EH (cell line): ENCODE measurements at places on chromosomes 12 and 14.

DNA sequence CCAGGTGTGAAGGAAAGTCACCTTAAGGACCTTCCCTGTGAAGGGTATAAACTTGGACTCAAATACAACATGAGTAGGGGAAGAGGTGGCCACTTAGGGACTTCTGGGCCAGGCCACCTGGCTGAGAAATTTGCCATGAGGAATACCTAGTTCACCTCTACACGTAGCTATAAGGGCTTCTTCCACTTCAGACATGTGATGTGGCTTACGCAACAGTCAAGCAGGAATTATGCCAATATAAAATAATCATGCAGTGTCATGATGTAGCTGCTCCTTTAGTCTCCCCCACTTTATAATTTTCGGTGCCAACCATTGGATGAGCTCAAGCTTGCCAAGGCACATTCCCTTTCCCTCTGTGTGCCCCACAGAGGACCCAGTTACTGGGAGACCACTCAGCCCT lies 166.6 kb upstream of the BCL2L14 start:
- DNase-seq: no peak

- no peak for DNase-seq
Measured at GRCh38 chr12:124687917-124688316, 120.5 kb upstream of the NCOR2 start.

- no peak for DNase-seq
Measured at GRCh38 chr12:13326076-13326475, 129.6 kb downstream of the EMP1 start.

- DNase-seq: no peak
Measured at GRCh38 chr12:108284163-108284562, 54.9 kb downstream of the CMKLR1 start.

DNA sequence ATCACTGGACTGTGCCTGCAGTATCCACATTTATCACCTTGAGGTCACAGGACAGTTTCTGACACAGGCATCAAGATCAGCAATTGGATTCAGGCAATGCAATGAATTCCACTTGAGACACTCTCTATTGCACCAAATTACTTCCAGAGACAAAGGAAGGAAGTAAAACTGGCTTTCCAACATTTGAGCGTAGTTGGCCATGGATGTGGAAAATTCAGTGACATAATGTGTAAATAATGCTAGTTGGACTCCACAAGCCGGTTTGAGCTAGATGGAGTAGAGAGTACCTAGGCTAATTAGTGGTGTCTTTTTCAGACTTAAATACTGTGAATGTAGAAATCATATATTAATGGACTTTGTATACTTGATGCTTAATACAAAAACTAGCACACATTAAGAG lies 168.3 kb upstream of the SYT1 start:
- DNase-seq: no peak

DNA sequence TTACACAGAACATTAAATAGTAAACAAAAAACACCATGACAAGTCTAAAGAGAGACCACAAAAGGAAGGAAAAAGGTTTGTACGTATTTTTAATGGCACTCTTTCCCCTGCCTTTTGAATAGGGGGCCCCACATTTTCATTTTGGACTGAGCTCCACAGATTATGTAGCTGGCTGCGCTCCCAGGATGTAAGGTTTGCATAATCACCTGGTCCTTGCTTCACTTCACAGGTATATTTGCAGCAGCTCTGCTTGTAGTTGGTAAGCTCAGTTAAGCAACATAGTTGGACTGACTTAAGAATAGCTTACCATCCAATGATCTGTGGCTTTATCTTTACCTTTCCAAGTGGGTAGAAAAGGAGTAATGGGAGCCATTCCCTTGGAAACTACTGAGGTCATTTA lies 454.7 kb downstream of the APAF1 start:
- DNase-seq: no peak

GRCh38 chr12:110697236-110697635 lies 8.3 kb upstream of the HVCN1 start:
- no peak for DNase-seq

- no peak for DNase-seq
Measured at GRCh38 chr14:104349950-104350349, 211.6 kb downstream of the KIF26A start.

- DNase-seq: no peak
Measured at GRCh38 chr12:115401761-115402160, 717.8 kb upstream of the TBX3 start.

GRCh38 chr12:27971121-27971489 lies 1.4 kb downstream of the PTHLH start:
- DNase-seq: no peak

DNA sequence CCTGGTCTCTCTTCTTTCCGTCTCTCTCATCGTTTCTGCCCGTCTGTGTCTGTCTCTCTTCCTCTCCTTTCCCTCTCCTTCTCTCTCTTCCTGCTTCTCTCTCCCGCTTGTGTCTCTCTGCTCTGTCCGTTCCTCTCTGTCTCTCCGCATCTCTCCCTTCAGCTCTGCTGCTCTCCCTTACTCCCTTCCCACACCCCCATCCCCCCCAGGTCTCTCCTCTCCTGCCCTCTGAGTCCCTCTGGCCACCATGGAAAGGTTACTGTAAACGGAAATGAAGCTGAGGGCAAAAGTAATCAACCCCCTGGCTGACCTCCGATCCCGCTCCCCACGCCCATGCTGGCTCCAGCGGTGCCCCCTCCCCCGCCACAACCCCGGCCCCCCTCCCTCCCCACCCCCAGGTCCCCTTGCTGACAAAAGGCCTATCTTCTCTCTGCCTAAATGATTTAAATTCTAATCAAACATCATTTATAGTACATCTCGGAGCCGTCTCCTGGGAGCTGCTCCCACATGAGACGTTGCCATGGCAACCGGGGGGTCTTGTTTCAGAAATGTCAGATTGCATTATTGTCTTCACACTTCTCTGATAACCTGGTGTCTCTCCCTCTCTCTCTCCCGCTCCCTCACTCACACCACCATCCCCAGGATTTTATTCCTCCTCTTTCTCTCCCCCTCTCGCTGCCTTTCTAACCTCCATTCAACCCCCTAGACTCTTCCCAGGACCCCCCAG lies 203.8 kb downstream of the RBM19 start:
- no peak for DNase-seq

- no peak for DNase-seq
Measured at GRCh38 chr12:55642267-55642666, 5.6 kb downstream of the OR10P1 start.
